K562 (cell line): ENCODE measurements at places on chromosomes 1 and 21.

- DNase-seq = no peak
These were observed 15.3 kb downstream of the MAN1C1 start for GRCh38 chr1:25631750-25632485.

- DNase-seq = no peak
These were observed 84.0 kb downstream of the LPAR3 start for GRCh38 chr1:84809023-84809422.

DNA sequence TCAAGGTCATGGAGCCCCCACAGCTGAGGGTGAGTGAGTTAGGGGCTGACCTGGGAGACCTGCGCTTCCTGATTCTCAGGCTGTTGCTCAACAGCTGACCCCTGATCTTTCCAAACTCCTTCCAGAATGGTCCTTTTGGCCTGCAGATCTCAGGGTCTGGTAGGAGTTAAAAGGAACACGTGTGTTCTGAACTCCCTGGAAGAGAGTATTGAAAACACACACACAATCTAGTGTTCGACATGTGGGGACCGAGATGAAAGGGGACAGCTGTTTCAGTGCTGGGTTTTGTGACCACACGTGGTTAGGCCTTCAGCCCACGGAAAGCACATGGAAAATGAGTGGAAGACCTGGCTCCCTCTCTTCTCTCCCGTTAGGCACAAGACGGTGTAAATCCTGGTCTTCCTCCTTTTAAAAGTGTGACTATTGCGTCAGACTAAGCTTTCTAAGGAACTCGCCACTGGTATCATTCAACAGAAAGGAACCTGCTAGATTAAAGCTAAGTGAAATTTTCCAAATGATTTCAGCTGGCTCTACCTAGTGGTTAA lies 49.6 kb downstream of the RUNX1 start:
- DNase-seq = no peak

GRCh38 chr1:53063744-53064515 lies 1.9 kb downstream of the PODN start:
- no peak for DNase-seq

DNA sequence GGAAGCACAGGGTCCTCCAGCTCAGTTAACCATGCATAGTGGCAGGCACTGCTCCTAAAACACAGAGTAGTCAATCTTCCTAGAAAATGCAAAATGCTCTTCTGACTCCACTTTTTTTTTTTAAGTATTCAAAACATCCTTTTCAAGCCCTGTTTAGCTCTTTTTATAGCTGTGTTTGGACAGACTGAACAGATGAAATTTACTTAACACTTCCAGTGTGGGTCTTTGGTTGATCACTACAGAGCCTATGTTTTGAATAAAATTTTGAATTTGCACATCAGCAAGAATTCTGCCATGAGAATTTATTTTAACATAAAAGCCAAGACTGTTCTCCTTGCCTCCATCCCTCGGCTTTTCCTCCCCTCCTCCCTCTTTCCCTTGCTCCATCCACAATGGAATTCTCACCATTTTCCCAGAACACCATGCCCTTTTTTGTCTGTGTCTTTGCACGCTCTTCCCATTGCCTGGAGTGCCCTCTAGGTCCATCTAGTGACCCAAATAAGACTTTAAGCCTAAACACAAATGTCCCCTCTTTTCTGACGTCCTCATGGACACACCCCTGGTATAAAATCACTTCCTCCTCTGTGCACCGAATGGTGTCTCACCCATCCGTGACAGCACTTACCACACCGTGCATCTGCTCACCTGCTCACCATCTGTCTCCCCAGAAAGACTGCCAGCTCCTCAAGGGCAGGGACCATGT lies 24.0 kb upstream of the CPT2 start:
- peak; percentile 33 for DNase-seq

DNA sequence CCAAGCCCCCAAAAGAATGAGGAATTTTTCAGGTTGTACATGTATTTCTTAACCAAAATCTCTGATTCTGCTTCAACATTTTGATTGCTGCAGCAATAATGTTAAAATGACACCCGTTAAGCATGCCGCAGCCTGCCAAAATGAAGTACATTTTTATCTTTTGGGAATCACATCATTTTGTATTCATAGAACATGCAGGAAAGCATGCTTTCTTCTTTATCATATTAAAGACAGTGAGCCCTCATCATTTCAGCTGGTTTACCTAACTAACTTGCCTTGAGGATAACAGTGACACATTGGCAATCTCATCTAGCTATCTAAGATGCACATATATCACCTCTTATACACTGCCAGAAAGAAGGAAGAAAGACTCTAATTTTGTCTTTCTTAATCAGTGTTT lies 299.2 kb downstream of the LTN1 start:
- DNase-seq = no peak

GRCh38 chr1:160877221-160877620 lies 7.8 kb downstream of the ITLN1 start:
- DNase-seq = peak; percentile 14

DNA sequence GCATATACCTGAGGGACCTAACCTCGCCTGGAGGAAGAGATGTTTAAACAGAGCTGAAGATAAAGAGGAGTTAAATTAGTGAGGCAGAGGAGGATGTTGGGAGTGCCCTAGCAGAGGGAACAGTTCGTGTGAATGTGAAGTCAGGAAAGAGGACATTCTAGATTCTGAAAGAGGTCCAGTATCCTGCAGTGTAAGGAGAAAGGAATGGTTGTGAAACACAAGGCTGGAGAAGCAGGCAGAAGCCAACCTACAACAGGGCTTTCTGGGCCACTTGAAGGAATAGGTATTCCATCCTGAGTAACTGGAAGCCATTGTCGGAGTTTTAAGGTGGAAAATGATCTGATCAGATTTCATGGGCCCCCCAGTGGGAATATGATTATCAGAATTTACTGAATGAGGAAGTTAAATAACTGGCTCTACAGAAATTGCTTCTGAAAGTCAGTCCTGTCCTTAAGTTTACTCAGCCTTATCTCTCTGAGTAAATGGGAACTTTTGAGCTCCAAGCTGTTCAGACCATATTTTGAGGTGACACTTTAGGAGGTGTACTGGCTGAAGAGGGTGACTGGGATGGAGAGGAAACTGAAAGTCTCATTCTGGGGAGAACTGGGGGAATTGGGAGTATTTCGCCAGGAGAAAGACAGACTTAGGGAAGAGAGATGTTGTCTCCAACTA lies 24.4 kb upstream of the FAAH start:
- DNase-seq = no peak

DNA sequence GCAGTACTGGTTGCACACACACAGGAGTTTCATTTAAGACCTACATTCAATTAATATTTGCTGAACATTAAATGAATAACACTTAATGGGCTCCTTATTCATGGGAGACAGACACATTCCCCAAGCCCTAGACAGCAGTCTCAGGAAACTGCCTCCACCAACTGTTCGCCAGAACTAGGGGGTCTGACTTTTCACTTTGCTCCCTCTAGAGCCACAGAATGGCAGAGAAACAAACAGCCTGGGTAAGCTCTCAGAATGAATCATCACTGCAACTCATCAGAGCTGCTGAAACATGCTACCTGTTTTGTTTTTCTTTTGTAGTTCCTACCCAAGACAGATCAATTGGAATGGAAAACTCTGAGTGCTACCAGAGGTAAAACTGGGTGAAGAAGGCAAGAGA lies 31.7 kb downstream of the ELK4 start:
- DNase-seq = peak; percentile 34

GRCh38 chr1:242770366-242770765 lies 245.9 kb upstream of the PLD5 start:
- no peak for DNase-seq

- no peak for DNase-seq
These were observed 89.9 kb downstream of the CD247 start for GRCh38 chr1:167428395-167428794.

- DNase-seq = no peak
These were observed 115.9 kb downstream of the HUNK start for GRCh38 chr21:31988492-31989290.

DNA sequence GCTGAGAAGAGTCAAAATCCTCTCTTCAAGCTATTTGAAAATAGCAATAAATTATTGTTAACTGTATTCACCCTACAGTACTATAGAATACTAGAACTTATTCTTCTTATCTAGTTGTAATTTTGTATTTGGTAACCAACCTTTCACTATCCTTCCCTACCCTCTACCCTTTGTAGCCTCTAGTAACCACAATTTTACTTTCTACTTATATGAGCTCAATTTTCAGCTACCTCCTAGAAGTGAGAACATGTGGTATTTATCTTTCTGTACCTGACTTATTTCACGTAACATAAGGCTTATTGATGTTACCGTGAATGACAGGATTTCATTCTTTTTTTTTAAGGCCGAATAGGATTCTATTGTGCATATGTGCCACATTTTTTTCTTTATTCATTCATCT lies 30.0 kb downstream of the ZC3H11B start:
- DNase-seq = no peak

DNA sequence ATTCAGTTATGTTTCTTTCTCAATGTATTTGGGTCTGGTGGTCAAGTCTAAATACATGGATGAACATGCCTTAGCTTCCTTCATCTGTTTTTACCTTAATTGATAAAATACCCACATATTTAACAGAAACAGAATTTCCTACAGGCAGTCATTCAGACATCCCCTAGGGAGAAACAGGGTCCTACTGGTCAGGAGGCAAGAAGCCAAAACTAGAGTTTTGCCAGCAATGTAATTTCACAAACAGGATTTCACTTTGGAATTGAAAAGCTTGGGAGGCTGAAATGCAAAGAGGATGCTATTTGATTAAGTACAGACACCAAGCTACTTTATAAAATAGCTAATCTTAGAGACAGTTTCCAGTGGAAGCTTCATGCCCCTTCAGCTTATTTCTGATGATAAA lies 224.2 kb downstream of the SIPA1L2 start:
- no peak for DNase-seq

DNA sequence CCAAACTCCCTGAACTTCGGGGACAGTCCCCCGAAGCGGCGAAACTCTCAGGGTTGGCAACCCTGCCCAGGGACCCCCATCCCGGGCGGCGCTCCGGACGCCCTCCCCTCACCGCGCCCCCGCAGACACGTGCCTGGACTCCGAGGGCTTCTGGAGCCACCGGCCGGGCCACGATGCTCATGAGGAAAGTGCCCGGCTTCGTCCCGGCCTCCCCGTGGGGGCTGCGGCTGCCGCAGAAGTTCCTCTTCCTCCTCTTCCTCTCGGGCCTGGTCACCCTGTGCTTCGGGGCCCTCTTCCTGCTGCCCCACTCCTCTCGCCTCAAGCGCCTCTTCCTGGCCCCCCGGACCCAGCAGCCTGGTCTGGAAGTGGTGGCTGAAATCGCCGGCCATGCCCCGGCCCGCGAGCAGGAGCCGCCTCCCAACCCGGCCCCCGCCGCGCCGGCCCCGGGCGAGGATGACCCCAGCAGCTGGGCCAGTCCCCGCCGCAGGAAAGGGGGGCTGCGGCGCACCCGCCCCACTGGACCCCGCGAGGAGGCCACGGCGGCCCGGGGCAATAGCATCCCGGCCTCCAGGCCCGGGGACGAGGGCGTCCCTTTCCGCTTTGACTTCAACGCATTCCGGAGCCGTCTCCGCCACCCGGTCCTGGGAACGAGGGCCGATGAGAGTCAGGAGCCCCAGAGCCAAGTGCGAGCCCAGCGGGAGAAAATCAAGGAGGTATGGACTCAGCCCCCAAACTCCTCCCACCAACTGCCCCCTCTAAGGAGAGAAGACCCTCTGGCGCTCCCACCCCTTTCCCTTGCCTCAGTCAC lies 1.2 kb downstream of the MAN1C1 start:
- DNase-seq = no peak

GRCh38 chr1:165717918-165718515 lies 19.7 kb upstream of the ALDH9A1 start:
- DNase-seq = peak; percentile 67

- no peak for DNase-seq
These were observed 175.7 kb downstream of the ST6GALNAC3 start for GRCh38 chr1:76250271-76250670.

- DNase-seq = no peak
These were observed 6.0 kb upstream of the DEDD start for GRCh38 chr1:161138431-161138830.

DNA sequence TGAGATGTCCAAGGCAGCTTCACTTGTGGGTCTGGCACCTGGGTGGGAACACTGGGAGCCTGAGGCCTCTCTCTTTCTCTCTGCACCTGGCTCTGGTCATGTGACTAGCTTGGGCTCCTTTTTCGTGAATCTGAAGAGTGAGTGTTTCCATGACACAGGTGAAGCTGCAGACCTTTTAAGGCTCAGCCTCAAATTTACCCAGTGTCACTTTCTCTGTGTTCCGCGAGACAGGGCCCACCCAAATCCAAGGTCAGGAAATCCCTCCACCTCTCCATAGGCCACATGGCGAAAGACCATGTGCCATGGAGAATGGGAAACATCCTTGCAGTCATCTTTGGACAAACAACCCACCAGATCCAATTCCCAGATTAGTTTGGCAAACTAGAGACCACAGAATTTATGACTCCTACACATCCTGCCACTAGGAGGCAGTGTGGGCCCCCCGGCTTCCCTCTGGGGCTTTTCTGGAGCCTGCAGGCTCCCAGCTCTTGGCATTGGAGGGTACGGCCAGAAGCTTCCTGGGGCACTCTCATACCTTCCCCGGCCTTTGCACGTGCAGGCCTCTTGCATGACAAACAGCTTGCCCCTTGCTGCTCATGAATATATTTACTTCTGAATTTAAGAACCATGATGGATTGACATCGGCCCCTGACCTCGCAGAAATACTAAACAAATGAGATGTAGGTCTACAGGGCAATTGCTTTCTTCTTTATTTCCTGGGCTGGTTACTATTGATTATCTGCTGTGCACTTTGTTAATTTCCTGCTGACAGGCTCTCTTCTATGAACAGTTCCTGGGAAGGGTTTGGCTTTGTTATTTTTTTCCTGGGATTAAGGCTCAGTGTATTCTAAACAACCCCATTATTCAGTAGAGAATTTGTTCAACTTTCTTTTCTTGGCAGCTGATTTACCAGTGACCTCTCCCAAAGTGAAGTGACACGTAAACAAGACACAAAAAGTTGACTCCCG lies 180.7 kb downstream of the KAZN start:
- DNase-seq = peak; percentile 79

- DNase-seq = no peak
These were observed 32.9 kb upstream of the IL12RB2 start for GRCh38 chr1:67274623-67275325.

GRCh38 chr1:151221616-151222015 lies 23.3 kb downstream of the PIP5K1A start:
- DNase-seq = no peak

DNA sequence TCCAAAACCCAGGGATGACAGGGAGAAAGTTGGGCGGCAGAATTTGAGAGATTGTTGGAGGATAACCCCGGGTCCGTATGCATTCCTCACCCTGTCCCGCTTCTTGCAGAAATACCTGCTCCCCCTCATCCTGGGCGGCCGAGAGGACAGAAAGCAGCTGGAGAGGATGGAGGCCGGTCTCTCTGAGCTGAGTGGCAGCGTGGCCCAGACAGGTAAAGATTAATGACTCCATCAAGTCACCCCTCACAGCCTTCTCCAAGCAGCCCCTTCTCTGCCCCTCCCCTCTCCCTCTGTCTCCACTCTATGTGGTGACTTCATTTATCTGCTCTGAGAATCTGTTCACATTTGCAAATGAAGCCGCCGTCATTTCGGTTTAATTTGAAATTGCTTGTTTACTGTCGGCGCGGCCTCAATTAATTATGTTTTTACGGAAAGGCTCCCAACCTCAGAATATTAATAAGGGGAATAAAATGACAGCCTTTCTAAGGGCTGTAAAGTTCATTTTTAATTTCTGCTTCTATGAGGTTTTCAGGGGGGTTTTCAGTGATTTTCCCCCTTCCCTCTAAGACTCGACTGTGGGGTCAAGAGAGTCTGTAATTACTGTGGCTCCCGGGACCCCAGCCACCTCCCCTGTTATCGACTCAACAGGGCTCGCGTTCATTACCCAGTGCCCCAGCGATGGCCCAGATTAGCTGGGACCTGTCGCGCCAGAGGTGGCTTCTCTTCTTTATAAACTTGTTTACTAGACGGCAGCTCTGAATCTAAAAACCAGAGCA lies 148.3 kb downstream of the PEX14 start:
- DNase-seq = no peak
